ENCODE measurements at places on chromosomes 12 and 14. TPM values are rescaled to one million over a fixed set of nuclear protein-coding genes. Genes with fewer than 3 reads are reported as not detected.

DNA sequence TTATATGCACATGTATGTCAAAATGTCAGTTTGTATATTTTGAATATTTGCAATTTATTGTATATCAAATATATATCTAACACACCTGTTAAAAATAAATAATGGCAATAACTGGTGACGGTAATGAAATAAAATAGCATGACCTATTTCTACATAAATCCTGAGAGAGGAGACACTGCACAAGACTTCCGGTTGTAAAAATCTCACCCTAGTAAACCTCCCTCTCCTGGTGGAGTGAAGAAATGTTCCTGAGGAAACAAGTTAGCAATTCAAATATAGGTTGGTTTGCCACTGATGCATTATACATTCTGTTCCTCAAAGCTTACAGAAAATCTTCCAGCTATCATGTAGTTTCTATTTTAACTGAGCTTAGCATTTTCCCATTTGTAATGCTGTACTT lies 166.1 kb upstream of the SYT10 start:
- DNase-seq = no peak

DNA sequence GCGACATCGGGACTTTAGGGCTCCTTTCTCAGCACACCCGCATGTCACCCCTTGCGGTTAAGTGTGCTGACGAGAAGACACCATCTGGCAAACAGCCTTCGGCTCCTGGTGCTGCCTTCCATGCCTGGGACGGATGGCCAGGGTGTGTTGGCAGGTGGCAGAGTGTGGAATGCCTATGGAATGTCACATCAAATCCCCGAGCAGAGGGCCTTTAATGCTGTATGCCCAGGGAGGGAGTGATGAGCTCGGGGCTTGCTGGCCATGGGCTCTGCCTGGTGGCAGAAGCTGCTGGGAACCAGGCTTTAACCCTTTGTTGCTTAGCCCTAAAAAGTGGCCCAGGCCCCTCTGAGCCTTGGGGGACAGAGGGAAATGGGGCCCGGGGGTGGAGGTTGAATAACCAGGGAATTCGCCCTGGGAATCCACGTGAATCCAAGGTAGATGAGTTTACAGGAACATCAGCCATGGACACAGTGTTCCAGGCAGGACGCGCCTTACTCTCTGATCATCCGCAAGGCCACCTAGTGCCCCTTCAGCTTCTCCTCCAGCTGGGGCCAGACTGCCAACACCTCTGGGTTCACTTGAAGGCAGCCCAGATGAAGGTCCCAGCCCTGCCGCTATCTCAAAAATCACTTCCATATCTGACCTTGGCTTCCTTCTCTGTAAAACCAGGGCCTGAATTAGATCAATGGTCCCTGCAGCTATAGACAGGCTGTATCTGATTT lies 17.4 kb downstream of the FAM181A start:
- DNase-seq = no peak

- no peak for DNase-seq
Observed at GRCh38 chr12:85273381-85274314, 6.4 kb upstream of the ALX1 start.

GUCY2C gene
- total RNA-seq = not detected

SLC17A8 gene
- total RNA-seq = not detected

BDKRB2 gene
- 21.6 TPM for total RNA-seq

ANO4 gene
- not detected for total RNA-seq
